ENCODE measurements at places on chromosomes 16 and 17. TPM values are rescaled to one million over a fixed set of nuclear protein-coding genes. Genes with fewer than 3 reads are reported as not detected.
A peak's percentile ranks its signal among the peaks of the same experiment; 100 is the strongest.

DNA sequence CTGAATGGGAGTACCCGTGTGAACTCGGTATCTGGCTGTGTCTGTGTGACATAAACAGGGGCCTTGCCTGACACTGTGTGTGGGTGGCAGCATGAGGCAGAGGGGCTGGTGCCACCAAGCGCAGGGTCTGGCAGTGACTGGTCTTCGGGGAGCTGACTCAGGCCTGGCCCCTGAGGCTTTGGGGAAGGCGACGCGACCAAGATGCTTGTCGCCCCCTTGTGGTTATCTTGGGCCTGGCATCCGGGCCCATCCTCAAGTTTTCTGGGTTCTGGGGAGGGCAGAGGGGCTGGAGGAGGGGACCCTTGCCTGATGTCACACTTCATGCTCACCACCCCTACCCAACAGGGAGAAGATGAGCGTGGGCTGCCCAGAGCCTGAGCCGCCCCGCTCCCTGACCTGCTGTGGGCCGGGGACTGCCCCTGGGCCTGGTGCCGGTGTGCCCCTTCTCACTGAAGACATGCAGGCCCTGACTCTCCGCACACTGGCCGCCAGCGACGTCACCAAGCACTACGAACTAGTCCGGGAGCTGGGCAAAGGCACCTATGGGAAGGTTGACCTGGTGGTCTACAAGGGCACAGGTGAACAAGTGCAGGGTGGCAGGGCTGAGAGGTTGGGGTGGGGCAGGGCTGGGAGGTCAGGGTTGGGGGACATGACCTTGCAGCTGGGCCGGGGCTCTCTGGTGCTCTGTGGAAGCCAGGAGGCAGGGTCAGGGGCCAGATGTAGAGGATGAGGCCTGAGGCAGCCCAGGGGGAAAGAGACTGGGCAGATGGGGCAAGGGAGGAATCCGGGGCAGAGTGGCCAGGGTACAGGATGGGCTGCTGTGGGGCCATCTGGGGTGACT is 24.9 kb downstream of the SBK1 start:
- H3K4me1 ChIP-seq: no peaks in the 10 kb centered on the region
- H3K36me3 ChIP-seq: no peaks in the 10 kb centered on the region
- no peak overlapping the region for H3K4me3 ChIP-seq
- H3K27ac ChIP-seq: no peak overlapping the region

The KIF18B gene
- 5.0 TPM for polyA plus RNA-seq

- H3K4me3 ChIP-seq: no peak overlapping the region
- peaks cover 25% of the 10 kb centered on the region for H3K4me1 ChIP-seq
- H3K27ac ChIP-seq: no peak overlapping the region
- DNase-seq: no peak
Measured at GRCh38 chr16:52499060-52499440, 47.9 kb downstream of the TOX3 start.

GRCh38 chr16:66150698-66151482 is 215.6 kb upstream of the CDH5 start:
- no peaks in the 10 kb centered on the region for H3K27me3 ChIP-seq
- H3K4me3 ChIP-seq: no peak overlapping the region
- H3K27ac ChIP-seq: peak overlapping the region; percentile 1
- DNase-seq: no peak
- H3K4me1 ChIP-seq: peaks cover 32% of the 10 kb centered on the region

The SLC47A1 gene
- 26.4 TPM for polyA plus RNA-seq
